ENCODE measurements at places on chromosomes 3 and 15. TPM values are rescaled to one million over a fixed set of nuclear protein-coding genes. Genes with fewer than 3 reads are reported as not detected.

DNA sequence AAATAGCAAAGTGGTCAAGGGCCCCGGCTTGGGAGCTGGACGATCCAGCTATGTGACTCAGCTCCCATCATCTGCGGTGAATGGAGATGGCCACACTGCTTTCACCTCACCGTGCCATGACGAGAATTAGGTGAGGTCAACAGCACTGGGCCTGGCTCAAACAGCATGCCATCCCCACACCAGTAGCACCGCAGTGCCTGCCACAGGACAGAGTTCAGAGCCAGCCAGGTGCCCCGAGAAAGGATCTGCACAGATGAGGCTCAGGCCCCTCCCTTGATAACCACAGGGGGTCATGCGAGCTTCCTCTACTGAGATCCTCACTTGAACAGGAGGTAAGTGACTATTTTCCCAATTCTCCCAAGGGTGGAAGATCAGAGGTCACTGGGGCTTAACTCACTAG, 29.4 kb downstream of the ZXDC start:
- DNase-seq, result no peak

DNA sequence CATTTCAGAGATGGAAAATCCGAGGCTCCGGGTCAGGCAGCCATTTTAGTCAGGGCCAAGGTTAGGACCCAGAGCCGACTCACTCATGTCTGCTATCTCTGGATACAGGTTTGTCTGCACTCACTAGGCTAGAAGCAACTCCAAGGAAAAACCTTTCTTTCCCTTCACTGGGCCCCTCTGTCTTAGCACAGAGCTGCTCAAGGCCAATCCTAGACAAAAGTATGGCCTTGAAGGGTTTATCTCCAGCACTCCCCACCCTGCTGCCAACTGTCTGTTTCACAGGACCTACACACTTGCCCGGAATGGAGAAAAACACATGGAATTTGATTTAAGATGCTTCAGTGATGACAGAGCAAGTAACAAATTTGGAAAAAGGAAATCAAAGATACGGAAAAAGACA, 25.6 kb downstream of the ACAN start:
- DNase-seq, result no peak

GRCh38 chr3:174438501-174439145, 420.5 kb upstream of the NAALADL2 start:
- DNase-seq, result no peak

DNA sequence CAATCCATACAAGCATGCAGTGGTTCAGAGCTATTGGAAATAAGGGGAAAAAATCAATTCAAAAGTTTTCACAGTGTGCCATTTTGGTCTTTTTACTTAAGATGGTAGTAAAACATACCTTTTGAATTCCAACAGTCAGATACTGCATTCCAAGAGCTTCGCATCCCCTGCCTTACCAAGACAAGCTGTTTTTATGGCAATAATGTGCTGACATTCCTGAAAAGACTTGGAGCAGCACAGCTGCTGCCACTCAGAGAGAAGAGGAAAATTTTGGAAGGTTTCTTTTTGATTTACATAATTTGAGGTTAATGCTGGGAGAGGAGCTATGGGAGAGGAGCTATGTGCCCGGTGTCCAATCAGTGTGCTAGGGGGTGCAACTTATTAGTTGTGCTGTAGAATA, 148.3 kb downstream of the FEZF2 start:
- DNase-seq, result no peak

- DNase-seq, result no peak
Measured at GRCh38 chr3:185519021-185519420, 20.2 kb upstream of the TMEM41A start.

DNA sequence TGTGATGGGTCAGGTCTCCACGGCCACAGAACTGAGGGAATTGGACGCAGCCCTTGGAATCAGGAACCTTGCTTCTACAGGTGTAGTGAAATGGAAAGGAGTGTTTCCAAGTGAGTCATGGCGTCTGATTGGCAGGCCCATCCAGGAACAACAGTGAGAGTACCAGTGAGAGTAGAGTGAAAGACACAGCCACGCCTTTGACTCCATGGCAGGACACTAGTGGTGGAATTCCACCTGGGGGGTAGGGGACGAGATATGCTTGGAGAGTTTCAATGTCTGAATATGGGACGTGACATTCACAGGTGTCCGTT, 3.0 kb upstream of the SLC28A1 start:
- no peak for DNase-seq

DNA sequence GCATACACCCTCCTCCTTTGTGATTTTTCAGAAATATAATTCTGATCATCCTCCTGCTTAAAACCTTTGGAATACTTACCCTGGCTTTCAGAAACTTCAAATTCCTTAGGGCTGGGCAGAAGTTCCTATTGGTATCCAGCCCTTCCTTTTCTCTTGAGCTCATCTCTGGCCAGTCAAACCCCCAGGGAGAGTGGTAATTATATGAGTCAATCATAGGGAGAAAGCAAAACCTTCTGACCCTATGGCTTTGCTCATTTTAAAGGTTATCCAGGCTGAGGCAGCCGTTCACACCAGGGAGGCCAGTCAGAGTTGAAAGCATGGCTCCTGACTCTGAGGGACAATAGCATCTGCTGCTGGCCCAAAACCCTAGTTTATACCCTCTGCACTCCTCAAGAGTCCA, 23.9 kb upstream of the CTNNB1 start:
- no peak for DNase-seq

DNA sequence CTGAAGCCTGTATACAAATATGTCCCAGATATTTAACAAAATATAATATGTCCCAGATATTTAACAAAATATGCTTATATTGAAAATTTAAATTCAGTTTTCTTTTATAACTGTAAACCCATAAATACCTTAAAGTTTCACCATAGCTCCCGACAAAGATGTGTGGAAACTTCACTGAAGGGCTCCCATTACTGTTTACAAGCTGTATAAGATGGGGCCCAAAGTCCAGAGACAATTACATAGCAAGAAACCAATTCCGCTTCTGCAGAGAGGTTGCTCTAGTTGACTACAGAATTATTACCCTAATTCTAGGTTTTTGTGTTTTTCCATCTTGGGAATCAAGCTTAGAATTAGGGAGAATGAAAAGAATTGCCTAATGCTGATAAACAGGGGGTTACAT, 102.6 kb upstream of the EPHA6 start:
- no peak for DNase-seq

GRCh38 chr15:22868495-22868894, 30.0 kb downstream of the NIPA2 start:
- no peak for DNase-seq

DNA sequence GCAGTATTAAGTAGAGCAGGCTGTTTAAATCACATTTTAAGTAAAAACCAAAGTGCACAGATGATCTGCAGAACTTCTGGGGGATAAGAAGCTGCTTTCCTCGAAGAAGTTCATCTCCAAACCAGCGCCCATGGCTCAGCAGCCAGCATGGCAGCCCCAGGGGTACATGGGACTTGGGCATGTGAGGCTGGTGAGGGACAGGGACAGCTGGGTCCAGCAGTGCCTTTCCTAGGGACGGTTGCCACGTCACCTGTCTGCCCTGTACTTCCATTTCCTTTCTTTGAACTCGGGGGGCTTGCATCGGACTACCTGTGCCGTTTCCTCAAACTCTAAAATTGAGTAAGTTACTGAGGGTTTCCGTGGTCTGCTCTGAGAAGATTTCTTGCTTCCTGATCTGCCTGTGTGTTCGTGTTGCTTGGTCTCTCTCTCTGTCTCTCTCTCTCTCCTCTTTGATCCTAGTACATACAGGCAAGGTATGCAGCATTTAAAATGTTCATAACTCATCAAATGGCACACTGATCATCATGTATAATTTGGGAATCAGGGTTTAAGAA, 67.6 kb downstream of the IGF1R start:
- no peak for DNase-seq

- no peak for DNase-seq
Measured at GRCh38 chr15:38164061-38164460, 88.6 kb upstream of the SPRED1 start.

- DNase-seq, result no peak
Measured at GRCh38 chr3:171615281-171615680, 155.1 kb upstream of the TNIK start.

- DNase-seq, result no peak
Measured at GRCh38 chr3:192818126-192818525, 90.8 kb upstream of the FGF12 start.

DNA sequence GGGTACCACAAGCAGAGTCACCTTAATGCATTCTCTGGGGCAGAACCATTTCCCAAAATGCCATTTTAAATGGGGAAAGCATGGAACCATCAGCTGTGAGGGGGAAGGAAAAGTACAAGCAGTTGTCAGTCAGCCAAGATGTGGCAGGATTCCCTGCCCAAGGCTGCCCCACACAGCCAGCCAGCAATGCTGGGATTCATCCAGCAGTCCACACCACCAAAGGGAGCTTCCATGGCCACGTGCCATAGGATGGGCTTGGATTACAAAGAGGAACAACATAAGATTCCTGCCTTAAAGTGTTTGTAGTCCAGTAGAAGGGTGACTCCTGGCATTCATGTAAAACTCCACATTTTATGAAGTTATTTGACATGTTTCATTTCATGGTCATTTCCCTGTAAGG, 233.3 kb downstream of the SHOX2 start:
- no peak for DNase-seq

DNA sequence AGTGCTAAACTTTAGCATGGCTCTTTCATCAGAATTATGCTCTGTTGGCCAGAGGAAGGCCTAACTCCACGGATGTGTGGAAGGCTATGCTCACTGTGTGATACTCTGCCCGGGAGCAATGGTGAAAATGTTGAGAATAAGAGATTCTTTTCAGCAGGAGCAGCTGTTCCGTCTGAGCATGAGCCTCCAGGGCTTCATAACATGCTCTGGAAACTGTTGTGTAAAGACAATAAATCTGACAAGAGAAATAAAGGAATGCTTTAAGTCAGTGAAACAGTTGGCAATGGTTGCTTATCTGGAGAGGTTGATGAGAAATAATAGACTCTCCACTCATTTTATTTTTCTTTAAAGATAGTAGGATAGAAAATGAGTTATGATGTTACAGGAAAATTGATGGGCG, 269.8 kb downstream of the DIPK2A start:
- DNase-seq, result no peak

DNA sequence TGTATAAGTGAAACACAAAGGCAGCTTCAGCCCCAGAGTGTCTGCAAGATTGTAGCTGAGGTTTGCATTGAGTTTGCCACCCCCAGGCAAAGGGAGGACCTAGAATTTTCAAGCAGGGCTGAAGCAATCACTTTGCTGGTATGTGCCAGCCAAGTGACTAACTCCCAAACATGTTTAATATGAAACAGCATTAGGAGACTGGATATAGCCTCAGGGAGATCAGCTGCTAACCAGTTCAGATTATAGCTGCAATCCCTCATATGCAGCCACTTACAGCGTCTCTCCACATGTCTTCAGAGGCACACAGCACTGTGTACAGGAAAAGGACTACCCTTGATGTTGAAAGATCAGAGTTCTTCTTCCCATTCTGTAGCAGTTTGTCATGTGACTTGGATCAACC, 38.4 kb upstream of the PPP2R3A start:
- DNase-seq, result no peak

GRCh38 chr15:69094124-69094921, 66.1 kb upstream of the GLCE start:
- DNase-seq, result no peak

DNA sequence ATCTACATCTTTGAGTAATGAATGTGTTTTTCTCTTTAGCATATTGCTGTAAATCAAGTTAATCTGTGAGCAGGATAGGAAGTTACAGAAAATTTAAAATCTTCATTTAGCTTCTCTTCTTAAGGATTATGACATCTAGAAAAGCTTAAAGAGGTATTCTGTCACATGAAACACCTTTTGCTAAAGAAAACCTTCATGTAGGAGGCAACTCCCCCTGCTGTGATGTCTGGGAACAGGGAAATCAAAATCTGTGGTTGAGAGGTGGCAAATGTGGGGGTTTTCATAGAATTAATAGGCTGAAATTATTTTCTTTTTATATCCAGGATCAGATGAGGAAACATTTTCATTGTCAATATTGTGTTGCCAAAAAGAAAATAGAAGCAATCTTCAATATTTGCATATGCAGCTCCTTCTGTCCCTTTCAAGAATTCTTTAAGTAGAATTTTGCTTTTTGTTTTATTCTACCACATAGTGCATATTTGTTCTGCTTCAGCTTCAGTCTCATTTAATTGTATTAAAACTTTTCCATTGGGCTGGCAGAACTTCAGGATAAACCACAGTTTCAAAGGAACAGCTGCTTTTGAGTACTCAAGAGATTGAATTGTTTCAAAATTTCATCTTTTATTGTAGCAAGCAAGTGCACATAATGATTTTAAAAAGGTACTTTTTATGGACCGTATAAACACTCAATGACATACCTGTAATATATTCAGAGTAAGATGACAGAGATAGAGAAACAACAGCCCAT, 128.4 kb downstream of the RAP2B start:
- no peak for DNase-seq

The RPUSD2 gene
- total RNA-seq, result 15.9 TPM

The PAK6 gene
- total RNA-seq, result 11.8 TPM

The GDPGP1 gene
- total RNA-seq, result 4.9 TPM

The ZPLD1 gene
- not detected for total RNA-seq

The RHOA gene
- 143 TPM for total RNA-seq

The IL12A gene
- total RNA-seq, result 2.0 TPM

The CPLX3 gene
- total RNA-seq, result 0.82 TPM

The OIP5 gene
- total RNA-seq, result 2.4 TPM

The ITIH1 gene
- total RNA-seq, result not detected

The CHRM5 gene
- 0.41 TPM for total RNA-seq

All from frontal cortex (tissue), 4 donors.